ENCODE measurements at places on chromosomes 5 and 9.

DNA sequence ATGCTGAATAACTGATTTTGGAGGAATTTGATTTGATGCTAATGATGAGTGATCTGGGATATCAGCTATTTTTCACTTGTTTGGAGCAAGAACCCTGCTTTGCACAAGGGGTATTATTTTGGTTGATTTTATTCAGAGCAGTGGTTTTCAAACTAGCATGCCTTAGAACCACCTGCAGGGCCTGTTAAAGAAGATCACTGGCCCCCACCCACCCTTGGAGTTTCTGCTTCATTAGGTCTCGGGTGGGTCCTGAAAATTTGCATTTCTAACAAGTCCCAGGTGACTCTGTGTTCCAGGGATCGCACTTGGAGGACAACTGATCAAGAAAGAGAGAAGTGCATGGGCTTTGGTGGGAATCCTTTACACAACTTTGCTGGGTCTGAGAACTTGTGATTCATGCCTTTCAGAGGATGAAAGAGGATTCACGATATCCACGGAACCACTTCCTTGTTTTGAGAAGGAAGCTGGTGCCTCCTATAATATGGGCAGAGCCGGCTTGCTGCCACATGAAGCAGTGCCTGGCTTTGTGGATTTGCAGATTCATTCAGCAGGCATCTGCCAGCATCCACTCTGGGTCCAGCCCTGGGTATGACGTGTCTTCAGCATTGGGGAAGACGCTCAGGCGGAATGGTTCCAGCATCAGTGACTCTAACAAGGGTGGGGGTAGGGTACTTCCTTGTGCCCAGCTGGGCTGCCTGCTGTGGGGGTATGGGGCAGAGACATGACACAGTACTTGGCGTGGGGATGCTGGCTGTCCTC lies 106.6 kb upstream of the PITX1 start:
- no peak for DNase-seq

DNA sequence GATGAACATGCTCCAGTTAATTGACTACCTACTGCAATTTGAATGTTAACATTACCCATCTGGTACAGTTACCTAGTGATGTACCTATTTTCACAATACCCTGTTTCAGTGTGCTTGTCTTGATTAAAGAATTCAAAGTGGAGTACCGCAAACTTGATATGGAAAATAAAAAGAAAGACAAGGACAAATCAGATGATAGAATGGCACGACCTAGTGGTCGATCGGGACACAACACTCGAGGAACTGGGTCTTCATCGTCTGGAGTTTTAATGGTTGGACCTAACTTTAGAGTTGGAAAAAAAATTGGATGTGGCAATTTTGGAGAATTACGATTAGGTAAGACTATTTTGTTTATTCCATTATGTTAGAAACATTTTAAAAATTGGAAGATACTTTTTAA lies 33.5 kb downstream of the CSNK1G3 start:
- no peak for DNase-seq

DNA sequence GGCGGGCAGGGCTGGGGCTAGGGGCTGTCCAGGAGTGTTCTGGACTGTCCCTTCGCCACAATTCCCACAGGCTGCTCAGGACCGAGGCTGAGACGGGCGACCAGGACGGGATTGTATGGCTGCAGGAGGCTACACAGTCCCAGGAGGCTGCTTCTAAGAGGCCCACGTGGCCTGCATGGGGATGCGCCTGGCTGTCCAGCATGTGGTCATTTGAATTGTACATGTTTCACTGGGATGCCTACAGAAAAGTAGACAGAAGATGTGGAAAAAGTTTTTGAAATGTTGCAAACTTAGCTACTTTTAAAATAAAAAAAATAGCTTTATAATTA lies 32.6 kb upstream of the SPTLC1 start:
- DNase-seq = no peak

DNA sequence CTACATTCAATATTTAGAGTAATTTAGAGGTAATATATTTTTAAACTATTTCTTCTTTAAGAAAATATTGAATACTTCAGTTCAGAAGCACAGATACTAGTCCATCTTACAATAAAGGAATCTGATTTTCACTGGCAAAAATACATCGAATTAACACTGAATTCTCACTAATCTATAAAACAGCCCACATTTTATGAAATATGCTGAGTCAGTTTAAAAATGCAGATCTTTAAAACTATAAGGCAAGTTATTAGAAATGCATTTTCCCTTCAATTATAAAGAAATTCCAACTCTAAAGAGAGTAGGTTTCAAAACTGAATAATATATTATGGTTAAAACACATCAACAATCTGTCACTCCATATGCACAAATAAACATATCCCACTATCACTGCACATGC lies 232.5 kb downstream of the SLF1 start:
- no peak for DNase-seq

DNA sequence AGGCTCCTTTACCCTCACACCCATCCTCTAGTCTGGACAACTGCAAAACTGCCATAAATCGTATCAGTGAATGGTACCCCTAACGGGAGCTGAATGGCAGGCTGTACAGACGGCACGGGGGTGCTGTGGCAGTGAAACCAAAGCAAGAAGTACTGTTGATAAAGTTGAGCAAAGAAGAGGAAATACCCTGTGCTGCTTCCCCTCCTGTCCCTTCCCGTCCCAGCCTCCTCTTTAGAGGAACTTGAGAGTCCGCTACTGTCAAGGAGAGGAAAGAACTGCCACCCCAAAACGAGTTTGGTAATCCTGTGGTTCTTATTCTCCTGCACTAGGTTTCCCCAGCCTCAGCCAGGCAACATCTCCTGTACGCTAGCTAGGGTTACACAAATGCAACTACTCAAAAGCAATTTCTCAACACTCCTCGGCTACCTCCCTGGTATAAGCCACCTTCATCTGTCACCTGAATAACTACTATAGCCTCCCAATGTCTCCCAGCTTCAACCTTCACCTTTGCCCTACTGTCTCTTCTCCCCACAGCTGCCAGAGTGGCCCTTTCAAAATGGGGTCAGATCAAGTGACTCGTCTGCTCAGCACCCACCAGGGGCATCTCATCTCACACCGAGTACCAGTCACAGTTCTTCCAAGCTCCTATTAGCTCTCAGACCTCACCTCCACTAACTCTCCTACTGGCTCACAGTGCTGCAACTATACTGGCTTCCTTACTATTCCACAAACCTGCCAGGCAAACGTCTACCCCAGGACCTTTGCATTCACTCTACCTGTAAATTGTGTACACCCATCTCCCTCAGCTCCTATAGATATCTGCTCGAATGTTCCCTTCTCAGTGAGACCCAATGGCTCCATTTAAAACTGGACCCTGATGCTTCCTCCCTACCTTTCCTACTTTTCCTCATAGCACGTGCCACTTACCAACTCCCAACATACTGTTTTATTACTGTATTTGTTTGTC lies 4.1 kb downstream of the GLRX start:
- no peak for DNase-seq

DNA sequence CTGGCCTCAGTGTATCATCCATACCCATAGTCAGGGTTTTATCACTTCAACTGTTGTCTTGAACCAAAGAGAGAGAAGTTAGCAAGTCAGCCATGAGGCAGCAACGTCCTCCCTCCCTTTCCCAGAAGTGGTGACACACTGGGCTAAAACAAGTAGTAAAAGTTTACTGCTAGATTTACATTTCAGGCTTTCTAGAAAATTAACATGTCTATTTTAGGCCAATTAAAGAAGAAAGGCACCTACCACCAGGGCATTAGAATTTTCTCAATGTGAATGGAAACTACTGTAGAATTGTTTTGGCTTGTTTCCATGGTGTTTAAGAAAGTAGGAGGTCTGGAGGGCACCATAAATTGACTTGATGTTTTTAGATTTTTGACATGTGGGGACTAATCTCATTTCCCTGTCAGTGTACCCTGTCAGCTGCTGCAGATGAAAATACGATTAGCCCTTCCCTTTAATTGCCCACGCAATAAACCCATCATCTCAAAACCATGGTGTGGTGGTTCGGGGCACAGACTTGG lies 121.8 kb upstream of the ELL2 start:
- no peak for DNase-seq

Data from esophagus squamous epithelium (tissue), 5 donors.